ENCODE measurements at places on chromosomes 5 and 9.

- DNase-seq: no peak
Observed at GRCh38 chr9:105693435-105694189, 729 bp upstream of the TMEM38B start.

DNA sequence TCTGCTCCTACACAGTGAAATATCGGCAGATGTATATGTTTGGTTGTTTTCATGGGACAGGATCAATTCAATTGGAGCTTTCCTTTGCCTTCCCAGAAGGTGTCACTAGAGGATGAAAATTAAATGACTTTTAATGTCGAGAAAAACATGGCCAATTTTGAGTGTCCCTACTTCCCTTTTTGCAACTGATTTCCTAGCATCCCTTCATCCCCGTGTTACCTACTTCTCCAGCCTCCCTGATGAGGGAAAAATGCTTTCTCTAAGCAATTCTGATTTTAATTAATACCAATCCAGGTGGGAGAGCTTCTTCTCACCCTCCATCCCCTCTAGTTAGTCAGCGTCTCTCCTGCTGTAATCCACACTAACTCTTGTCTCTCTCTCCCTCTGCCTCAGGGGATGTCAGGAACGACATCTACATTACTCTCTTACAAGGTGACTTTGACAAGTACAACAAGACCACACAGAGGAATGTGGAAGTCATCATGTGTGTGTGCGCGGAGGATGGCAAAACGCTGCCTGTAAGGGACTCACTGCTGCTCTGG, 64.9 kb downstream of the DOCK2 start:
- no peak for DNase-seq

DNA sequence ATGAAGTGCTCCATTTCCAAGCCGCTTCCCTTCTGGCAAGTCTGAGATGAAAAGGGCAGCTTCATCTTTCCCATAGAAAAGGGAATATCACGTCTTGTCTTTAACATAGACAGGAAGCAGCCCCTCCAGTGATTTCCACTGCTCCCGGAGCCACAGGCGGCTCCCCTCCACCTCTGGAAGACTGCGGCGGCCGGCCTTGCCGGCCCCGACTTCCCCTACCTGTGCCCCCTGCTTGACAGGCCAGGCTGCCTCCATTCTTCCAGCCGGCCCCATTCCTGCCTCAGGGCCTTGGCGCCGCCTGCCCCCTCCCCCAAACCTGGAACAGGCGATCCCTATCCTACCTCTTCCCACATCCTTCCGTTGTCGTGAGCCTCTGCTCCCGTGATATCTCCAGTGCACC, 141.8 kb downstream of the ZNF354C start:
- DNase-seq: no peak

GRCh38 chr9:135693265-135693664, 6.0 kb downstream of the SOHLH1 start:
- no peak for DNase-seq

- DNase-seq: no peak
Observed at GRCh38 chr5:58800356-58800755, 217.5 kb downstream of the RAB3C start.

DNA sequence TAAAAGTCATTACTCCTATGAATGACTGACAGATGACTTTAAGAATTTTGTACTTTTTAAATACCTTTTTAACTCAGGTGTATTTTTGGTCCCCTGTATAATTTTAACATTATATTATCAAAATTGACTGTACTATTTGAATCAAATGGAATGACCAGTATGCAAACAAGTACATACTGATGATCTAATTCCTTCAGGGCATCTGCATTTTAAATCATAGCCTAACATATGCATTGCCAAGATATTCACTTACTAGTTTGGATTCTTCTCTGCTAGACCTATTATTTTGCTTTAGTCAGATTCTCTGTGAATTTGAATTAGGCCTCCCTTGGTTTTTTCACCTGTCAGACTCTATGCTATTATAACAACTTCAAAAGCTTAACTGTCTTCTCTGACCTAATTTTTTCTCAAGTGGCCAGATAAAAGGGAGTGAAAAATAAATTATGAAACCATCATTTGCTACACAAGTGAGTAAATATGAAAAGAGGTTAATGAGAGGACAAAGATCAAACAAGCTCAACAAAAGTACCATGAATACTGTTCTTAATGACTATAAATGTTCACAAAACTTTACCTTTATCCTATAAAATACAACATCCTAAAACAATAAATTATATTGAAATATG, 1505.2 kb upstream of the CDH9 start:
- DNase-seq: no peak

DNA sequence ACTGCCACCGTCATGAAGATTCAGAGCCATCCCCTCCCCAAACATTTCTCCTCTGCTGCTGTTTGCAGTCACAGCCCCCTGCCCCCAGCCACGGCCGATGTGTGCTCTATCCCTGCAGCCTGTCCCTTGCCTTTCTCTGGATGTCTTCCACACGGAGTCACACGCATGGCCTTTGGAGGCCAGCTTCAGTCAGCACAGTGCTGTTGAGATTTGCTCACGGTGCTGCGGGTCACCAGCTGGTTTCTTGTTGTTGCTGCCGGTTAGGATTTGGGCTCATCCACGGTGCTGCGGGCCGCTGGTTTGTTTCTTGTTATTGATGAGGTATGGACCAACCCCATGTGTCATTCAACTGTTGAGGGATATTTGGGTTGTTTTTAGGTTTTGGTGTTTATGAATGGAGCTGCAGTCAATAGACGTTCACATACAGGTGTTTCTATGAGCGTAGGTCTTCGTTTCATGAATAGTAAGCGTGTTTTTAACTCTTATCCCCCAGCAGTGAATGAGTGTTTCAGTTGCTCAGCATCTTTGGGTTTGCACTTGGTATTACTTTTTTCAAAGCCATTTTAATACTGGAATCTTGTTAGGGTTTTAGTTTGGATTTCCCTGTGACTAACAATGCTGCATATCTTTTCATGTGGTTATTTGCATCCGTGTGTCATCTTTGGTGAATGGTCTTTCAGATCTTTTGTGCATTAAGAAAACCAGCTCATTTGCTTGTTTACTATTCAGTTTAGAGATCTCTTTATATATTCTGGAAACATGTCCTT, 57.6 kb downstream of the AHRR start:
- DNase-seq: no peak

DNA sequence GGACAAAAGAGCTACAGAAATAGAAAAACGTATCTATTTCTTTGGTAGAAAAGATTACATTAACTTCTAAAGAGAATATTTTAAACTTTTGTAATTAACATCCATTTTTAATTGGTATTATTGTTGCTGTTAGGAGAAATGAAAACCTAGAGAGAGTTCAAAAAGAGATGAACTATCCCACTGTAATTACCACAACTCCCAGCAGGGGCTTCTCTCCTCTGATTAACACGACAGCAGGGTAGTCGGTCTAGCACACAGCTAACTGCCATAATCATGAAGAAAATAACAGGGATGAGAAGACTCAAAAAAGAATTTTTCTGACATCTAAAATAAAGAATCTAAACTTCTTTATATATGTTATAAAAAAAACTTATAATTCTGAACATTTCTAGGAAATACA, 86.2 kb upstream of the CDH9 start:
- no peak for DNase-seq

- no peak for DNase-seq
Observed at GRCh38 chr9:28234894-28235277, 661.6 kb upstream of the C9orf72 start.

DNA sequence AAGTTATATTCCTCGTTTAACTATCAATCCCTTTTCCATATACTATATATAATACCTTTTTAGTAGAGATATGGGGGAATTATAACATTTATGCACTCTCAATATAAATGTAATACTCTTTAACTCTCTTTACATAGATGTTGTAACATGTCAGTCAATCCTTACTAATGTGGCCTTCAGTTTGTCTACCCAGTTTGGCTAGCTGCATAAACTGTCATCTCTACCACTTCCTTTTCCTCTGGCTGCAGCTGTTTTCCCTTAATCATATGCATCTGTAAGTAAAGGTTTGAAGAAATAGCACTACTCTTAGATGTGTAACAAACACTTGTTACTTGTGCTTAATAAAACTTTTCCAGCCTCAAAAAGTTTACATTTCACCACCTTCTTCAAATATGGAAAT, 13.4 kb downstream of the ABHD17B start:
- DNase-seq: no peak

DNA sequence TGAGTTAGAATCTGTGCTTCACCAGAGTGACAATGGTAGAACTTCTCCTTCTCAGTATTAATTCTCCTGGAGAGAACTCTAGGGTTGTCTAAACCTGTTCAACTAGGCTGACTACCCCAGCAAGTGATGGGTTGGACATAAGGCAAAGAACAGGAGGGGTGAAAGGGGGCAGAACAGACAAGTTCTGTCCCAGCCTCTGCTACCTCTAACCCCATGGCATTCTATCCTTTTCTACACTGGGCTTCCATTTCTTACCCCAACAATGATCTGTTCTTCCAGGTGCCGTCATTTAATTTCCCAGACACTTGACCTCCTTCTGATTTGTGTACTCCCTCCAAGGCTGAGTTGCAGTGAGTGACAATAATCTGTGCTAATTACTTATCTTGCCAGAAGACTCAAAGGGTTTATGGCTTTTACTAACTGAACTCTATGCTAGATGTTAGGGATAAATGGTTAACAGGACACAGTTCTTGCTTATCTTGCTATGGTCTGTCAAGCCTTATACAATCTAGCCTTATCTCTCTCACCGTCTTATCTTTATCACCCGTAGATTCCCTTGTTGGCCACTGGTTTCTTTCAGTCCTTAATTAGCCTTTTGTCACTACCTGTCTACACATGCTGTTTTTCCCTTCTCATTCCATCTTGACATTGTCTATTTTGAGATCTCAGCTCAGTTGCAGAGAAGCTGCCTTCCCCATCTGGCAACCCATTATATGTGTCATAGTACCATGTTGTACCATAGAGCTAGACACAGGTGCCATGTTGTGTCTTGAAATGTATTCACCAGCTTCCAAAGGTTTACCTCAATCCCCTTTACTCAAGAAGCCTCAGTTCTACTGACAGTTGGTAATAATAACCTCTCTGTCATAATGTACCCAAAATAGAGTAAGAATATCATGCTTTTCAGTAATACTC, 10.0 kb upstream of the MATR3 start:
- no peak for DNase-seq

DNA sequence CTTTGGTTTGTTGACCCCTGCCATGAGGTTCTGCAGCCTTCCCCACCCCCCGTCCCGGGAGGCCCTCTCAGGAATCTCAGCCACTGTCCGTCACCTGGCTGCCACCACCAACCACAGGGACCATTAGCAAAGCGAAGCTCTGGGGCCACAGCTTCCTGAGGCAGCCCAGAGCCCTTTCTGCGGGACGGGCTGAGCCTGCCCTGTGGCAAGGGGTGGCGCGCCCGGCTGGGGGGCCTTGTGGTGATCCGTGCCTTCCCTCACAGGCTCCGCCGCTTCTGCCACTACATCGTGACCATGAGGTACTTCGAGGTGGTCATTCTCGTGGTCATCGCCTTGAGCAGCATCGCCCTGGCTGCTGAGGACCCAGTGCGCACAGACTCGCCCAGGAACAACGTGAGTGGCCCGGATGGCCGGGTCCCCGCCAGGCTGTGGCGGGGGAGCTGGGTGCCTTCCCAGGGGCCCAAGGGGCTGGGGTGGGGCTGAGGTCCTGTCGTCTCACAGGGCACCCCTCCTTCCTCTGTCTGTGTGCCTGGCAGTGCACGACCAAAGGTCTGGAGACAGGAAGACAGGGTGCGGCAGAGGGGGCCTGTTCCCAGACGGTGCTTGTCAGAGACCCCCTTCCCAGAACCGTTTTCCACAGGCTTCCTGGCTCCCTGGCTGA, 169.2 kb downstream of the CACNA1B start:
- DNase-seq: no peak

DNA sequence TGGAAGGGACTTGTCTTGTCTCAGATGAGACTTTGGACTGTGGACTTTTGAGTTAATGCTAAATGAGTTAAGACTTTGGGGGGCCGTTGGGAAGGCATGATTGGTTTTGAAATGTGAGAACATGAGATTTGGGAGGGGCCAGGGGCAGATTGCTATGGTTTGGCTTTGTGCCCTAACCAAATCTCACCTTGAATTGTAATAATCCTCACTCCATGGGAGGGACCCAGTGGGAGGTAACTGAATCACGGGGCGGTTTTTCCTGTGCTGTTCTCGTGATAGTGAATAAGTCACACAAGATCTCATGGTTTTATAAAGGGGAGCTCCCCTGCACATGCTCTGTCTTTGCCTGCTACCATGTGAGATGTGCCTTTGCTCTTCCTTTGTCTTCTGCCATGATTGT, 72.1 kb downstream of the RAI14 start:
- no peak for DNase-seq

DNA sequence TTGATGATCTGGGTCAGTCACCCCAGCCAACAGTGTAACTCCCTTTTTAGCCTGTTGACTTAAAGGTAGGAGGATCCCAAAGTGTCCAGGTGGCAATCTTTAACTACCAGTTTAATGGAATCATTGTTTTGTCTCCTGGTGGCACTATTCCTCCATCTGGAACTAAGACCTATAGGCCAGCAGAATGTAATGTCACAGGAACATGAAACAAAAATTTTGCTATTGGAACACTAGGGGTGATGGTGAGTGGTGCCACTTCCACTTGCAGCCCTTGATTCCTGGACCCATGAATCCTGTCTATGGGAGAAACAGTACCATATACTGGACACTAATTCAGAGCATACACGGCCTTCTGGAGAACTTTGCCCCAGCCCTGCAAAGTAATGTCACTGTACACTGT, 219.5 kb upstream of the RASA1 start:
- no peak for DNase-seq

GRCh38 chr9:92055624-92056023, 59.6 kb downstream of the SPTLC1 start:
- DNase-seq: no peak

- DNase-seq: no peak
Observed at GRCh38 chr5:154287136-154287535, 96.6 kb downstream of the GALNT10 start.

DNA sequence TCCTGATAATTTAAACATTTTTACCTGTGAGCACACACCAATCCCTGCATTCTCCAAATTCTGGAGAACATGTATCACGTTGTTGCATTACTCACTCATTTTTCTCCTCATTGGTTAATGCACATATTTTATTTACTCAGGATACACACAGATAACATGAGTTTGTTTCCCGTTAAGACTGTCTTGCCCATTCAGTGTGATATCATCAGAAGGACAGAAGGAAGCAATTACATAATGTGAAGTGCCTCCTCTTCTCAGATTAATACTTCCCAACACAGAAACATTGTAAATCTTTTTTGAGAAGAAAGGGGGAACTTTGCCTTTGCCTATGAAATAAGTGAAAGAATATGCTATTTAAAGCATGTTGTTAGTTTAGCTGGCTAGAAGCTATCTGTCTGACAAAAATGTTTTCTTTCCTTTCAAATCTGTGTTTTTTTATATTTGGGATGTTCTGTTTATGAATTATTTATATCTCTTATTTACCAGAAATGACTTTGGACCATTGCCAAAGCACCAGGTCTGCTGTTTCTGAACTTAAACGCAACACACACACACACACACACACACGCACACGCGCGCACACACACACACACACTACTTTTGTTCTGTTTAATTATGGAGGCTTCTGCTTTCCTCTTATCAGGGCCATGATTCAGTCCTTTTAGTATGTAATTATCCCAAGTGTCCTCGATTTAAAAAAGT, 186.5 kb downstream of the CHSY3 start:
- no peak for DNase-seq

- no peak for DNase-seq
Observed at GRCh38 chr9:115941561-115942315, 211.9 kb upstream of the PAPPA start.

All from GM06990 (cell line).